Upper lobe of left lung (tissue), 6 donors: ENCODE measurements at places on chromosomes 1 and 21.

DNA sequence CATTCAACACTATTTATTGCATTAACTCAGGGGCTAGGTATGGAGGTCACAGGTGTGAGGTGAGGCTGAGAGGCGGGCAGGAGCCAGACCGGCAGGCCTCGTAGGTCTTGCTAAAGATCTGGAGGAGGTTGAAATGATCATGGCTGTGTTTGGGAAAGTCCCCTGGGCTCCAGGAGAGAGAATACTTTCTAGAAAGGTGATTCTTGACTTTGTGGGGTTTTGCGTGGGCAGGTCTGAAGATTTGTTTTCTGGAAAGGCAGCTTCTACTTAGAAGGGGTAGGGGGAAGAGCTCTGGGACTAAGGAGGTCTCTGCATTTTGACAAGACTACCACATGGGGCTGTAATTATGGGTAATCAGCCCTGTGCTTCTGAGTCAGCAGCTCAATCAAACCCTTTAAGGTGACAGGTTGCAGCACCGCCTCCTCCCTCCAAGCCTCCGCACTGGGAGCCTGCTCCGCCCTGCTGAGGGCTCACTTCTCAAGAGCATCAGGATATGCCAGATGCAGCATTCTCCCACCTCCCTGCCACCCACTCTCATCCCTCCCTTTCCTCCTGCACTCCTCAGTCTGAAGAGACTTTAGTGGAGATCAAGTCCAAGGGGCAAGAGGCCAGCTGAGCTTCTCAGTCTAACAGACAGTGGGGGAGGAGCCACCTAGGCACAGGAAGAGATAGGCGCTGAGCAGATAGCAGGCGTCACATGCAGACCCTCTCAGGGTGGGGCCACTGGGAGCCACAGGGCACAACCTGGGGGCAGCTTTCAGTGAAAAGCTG is 30.5 kb downstream of the SLC30A1 start:
- no peak for DNase-seq

GRCh38 chr1:68375919-68376318 is 73.8 kb downstream of the RPE65 start:
- no peak for DNase-seq

DNA sequence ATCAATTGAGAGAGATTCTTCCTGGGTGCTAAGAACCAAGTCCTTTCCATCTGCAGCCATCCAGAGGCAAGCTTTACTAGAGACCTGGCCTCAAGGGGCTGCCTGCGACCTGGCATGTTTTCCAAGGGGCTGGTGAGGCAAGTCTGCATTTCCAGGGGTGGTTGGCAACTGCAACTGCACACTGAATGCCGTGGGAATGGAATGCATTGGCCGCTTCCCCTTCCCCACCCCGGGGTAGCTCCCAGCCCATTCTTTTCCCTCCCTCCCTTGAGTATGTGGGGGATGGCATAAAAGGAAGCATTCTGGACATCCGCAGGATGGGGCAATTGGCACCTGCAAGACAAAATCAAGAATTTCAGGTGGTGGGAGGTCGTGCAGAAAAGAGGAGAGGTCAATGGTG is 155.1 kb downstream of the IGSF21 start:
- no peak for DNase-seq

- no peak for DNase-seq
These were observed 7.8 kb upstream of the PTPRF start for GRCh38 chr1:43522776-43523480.

DNA sequence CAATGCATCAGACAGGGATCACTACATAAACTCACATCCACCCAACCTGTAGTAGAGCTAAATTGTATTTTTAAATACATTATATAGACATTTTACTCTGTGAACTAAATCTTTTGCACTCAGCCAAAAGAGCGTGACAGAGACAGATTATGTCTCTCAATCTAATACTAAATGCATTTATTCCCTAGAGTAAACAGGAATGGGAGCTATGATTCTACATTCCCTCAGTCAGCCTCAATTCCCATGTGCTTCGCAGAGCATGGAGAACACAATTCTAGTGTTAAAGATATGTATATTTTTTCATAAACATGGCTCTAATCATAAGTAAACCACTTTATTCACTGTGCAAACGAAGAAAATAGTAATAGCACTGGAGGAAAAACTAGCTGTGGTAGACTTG is 16.5 kb downstream of the PIGK start:
- no peak for DNase-seq

DNA sequence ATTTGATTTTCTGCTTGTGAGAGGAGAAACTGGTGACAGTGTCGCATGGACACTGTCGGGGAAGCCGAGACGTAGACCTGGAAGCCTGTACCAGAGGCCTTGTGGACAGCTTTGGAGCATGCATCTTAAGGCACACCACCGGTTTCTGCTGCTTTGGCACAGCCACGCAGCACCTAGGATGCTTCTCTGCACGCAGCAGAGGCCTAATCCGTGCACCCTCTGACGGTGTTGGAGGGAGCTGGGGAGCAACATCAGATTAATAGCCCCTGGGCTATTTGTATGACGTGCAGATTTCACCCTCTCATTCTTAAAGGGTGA is 30.3 kb downstream of the TEX35 start:
- DNase-seq: no peak

DNA sequence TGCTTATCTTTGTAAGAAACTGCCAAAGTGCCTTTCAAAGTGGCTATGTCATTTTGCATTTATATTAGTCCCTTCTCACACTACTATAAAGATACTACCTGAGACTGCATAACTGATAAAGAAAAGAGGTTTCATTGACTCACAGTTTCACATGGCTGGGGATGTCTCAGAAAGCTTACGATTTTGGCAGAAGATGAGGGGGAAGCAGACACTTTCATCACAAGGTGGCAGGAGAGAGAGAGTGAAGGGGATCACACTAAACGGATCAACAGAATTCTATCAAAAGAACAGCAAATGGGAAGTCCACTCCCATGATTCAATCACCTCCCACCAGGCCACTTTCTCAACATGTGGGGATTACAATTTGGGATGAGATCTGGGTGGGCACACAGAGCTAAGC is 1352.0 kb upstream of the B3GALT2 start:
- no peak for DNase-seq

- no peak for DNase-seq
These were observed 95.3 kb downstream of the BACH1 start for GRCh38 chr21:29394051-29394450.

DNA sequence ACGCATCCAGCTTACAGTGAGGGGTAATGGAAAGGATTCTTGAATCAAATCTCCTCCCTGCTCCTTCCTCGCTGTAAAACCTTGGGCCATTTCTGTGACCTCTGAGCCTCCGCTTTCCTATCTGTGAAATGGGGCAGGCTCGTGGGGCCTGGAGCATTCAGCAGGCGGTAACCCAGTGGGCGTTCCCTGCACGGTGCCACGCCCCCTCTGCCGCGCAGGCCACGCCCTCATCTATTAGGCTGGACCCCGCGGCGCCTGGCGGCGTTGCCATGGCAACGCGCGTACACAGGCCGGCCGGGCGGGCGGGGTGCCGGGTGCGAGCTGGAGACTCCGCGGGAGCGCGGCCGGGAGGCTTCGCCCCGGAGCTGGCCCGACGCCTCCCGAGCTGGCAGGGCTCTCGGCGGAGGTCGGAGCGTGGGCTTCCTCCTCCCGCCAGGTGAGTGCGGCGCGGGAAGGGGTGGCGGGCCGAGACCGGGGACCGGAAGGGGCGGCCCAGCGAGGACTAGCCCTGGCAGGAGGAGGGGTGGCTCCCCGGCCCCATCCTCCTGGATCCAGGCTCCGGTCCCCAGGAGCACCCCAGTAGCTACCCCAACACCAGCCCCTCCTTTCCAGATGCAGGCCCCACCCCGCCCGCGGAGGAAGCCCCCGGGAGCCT is at the start of gene FHAD1:
Gene FHAD1, plus strand, starts transcription at position 264 of the 655 bp plus-strand sequence. CDS start 4,562 bp downstream, outside the sequence.
- DNase-seq: peak; percentile 69

GRCh38 chr1:9196129-9197040 is 38.2 kb upstream of the H6PD start:
- DNase-seq: peak; percentile 71

DNA sequence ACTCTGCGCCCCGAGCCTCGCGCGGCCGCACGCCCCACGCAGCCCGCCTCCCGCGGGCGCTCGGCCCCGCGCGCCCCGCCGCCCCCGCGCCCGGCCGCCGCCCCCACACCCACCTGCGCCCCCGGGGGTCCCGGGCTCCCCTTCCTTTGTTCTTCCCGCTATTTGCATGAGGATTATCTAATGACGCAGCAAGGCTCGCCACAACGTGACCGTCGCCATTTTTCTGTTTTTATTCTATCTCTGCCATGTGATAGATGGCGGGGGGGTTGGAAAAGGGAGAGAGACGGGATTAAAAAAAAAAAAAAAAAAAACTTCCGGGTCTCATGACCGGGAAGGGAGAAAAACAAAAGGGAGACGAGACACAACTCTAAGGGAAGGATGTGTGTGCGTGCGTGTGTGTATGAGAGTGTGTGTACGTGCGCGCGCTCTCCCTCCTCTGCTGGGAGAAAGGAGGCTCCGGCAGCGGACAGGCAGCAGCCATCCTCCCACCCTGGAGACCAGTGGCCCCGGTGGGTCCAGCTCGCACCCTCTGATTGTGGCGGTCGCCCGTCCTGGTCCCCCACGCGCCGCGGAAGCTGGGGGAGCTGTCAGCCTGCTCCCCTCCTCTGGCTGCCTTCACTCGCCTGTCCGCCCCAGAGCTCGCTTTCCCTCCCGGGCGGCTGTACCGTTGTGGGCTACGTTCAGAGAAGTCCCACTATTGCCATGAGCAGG is 80.4 kb upstream of the AK4 start:
- peak; percentile 89 for DNase-seq

DNA sequence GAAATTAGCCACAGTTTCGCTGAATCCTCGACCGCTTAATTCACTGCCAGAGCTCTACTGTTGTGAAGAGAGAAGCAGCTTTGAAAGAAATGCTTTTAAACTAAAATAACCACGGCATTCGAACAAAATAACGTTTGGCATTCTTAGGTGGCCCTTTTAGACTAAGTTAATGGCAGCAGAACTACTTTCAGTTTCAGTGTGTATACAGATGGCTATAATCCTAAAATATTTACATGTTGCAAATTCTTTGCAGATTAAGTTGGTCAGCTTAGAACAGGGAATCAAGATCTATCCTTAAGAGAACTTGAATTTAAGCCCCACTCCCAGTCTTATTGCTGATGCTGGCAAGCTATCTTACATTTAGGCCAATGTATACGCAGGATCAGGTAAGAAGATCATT is 62.7 kb downstream of the ADSS2 start:
- DNase-seq: no peak

DNA sequence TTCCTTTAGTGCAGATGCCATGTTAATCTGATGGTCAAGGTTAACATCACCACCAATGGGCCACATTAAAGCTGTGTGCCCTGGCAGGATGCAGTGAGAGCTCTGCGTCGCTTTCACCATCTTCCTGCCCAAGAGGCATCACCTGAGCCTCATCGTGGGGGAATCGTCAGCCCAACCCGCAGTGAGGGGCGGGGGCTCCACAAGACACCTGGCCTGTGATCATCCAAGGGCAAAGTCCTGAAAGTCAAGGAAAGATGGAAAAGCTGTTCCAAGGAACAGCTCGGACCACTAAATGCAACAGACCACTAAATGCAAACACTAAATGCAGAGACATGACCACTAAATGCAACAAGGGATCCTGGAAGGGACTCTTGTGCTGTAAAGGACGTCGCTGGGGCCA is 49.9 kb downstream of the WDR4 start:
- DNase-seq: no peak

GRCh38 chr1:160238408-160238807 is 23.9 kb downstream of the DCAF8 start:
- no peak for DNase-seq

DNA sequence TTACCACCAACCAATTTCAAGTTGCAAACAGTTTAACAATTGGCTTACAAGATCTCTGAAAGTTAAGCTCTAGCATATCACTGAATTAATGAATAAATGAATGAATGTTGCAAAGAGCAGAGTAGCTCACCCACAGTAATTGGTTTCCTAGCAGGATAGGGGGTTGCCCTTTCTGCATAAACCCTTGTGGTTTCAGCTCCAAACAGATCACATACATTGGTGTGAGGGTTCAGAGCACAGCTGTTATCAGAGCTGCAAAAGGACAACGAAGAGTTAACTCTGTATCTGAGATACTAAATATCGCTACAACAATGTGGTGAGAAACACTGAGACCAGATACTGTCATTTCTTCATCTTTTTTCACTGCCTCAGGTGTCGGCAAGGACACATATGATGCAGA is 46.6 kb downstream of the NTNG1 start:
- DNase-seq: no peak

- no peak for DNase-seq
These were observed 22.5 kb downstream of the NSUN4 start for GRCh38 chr1:46363121-46363520.

GRCh38 chr21:21666689-21667088 is 668.5 kb downstream of the NCAM2 start:
- DNase-seq: no peak

GRCh38 chr1:7930645-7931445 is 9.8 kb downstream of the TNFRSF9 start:
- DNase-seq: no peak

- no peak for DNase-seq
These were observed 273.8 kb downstream of the KCNJ6 start for GRCh38 chr21:37642493-37642892.

GRCh38 chr1:59078070-59078800 is 218.7 kb upstream of the FGGY start:
- DNase-seq: no peak

GRCh38 chr1:39898648-39899603 is 2.8 kb downstream of the MYCL start:
- peak; percentile 32 for DNase-seq

DNA sequence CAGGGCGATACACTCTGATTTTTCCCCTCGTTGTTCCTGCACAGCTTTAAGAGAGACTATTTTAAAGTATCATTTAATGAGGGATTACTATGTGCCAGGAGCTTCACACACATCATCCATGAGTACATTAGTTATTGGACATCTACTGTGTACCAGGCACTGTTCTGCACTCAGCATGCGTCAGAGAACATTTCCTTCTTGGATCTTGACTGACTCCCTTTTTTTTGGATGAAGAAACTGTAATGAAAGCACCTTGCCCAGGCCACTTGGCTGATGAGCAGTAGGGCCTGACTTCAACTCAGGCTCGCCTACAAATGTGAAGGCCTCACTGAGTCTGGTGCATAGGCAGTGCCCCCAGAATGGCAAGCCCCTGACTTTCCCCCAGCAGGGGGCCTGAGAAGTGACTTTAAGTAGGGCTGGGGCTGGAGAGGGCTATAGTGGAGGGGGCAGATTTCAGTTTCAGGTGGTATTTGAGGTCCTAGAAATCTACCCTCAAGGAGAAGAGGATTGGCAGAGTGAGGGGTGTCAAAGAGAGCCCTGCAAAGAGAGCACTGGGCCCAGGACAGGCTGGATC is 50.0 kb downstream of the PTPRU start:
- no peak for DNase-seq

DNA sequence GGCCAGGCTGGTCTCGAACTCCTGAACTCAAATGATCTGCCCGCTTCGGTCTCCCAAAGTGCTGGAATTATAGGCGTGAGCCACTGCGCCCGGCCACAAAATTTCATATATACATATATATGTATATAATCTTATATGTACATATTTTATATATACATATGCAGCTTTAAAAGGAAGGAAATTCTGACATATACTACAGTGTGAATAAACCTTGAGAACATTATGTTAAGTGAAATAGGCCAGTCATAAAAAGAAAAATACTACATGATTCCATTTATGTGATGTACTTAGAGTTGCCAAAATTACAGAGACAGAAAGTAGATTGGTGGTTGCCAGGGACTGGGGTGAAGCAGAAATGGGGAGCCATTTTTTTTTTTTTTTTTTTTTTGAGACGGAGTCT is 63.2 kb downstream of the NUP210L start:
- no peak for DNase-seq
